ENCODE measurements at places on chromosomes 16 and 17.

- no peak for DNase-seq
Measured at GRCh38 chr16:14087590-14088154, 16.6 kb downstream of the MRTFB start.

GRCh38 chr17:70677783-70678647, 508.7 kb downstream of the KCNJ2 start:
- DNase-seq: no peak

DNA sequence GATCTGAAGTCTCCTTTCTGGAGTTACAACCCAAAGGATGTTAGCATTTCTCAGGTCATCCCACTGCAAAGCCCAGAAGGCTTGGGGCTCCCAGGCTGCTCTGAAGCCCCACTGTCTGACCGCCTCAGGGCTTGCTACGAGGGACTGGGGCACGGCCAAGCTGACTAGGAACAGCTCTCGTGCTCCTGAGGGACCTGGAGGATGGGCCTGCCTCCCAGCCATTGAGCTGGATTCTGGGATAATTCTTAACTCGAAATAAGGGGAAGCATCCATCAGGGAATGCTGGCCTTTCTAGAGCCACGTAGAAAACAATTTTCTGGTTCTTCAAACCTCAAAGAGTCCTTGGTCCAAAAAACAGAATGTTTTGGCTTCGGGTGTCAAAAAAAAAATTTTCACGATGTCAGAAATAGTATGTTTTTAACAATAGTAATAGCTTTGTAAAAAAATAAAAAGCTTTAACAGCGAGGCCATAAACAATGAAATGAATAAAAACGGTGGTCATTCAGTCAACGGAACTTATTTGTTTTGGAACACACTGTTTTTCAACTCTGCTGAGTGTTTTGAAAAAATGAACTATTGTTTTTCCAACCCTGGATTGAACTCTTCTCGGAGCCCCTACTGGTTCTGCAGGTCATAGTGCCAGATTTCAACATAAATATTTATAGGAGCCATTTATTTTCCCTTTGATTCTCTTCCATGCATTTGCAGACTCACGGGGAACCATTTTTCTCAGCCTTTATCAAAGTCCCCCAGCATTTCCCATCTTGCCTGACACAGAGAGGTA, 16.4 kb upstream of the HERPUD1 start:
- no peak for DNase-seq

DNA sequence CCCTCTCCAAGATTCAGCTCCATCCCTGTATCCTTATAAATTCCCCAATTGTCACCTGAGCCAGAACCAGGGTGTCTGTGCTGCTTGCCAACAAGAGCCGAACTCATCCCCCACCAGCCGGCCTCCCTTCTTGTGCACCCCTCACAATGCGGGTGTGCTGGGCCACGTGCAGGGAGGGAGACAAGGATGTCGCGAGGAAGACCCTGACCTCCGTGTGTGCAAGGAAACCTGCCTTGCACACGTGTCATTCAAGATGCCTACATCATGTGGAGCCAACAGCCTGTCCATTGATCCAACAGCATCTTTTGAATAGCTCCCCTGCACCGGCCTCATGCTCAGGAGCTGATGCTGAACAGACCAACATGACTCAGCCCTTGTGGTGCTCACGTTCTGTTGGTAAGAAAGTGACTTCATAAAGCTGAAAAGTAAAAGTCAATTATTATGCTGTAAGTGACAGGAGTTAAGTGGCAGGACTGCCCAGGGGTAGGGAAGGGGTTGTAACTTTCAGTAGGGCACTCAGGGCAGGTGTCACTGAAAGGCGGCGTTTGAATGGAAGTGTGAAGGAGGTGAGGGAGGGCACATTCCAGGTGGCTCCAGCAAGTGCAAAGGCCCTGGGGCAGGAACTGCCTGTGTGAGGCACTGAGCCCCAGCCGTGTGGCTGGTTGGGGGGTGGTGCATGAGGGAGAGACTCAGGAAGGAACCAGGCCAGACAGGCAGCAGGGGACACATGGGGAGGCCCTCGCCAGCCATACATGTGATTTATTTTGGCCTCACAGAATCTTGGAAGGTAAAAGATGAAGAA, 302.2 kb downstream of the FOXL1 start:
- no peak for DNase-seq

GRCh38 chr16:55835581-55835980, 2.7 kb upstream of the CES1 start:
- no peak for DNase-seq

DNA sequence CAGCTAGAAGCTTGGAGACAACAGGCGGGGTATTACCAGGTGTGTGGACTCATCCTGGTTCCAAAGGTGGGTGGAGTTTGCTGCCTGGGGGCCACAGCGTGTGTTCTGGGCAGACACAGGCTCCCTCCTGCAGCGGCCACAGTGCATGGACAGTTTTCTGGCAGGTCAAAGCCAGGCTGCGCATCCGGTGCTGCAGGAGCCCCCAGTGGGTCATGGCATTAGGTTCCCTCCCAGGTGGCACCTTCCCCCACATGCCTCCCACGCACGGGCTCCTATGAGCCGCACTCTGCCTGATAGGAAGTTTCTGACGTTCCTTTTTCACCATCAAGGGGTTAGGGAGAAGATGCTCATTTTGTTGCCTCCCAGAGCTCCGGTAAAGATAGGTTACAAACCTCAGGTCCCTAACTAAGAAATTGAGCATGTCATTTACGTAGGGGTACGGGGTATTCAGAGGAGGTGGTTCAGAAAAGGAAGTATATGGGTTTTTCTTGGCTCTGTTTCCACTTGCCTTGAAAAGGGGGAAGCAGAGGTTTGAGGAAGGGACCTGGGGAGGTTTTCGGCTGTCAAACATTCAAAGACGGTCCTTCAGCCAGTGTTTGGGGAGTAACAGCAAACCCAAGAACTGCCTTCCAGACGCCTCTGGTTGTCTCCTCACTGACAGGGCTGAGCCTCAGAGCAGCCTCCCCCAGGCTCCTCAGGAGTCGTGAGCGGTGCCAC, 32.7 kb upstream of the NAT9 start:
- DNase-seq: no peak

GRCh38 chr16:13848795-13849194, 71.2 kb upstream of the ERCC4 start:
- DNase-seq: no peak
